Spleen (tissue), 13 donors: ENCODE measurements at places on chromosomes 6 and 20. TPM values are rescaled to one million over a fixed set of nuclear protein-coding genes. Genes with fewer than 3 reads are reported as not detected.

- peaks cover 21% of the 10 kb centered on the region for H3K27me3 ChIP-seq
- DNase-seq: peak; percentile 6
- H3K36me3 ChIP-seq: no peaks in the 10 kb centered on the region
- H3K4me1 ChIP-seq: no peaks in the 10 kb centered on the region
- no peak overlapping the region for H3K4me3 ChIP-seq
- no peak overlapping the region for H3K27ac ChIP-seq
Observed at GRCh38 chr20:24647713-24648112, 178.3 kb downstream of the SYNDIG1 start.

DNA sequence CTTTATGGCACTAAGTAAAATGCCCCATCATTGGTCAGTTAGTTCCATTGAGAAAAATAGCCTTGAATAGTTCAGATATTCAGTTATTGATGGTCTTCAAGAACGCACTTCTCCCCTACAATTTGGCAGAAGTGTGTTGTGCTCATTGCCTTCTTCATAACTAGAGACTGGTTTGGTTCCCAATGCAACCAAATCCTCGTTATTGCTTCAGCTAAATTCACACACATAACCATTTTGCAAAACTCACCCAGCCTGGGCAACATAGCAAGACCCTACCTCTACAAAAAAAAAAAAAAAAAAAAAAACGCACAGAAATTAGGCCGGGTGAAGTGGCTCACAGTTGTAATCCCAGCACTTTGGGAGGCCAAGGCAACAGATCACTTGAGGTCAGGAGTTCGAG is 32.1 kb downstream of the ZNF217 start:
- H3K27ac ChIP-seq: no peak overlapping the region
- peaks cover 20% of the 10 kb centered on the region for H3K4me1 ChIP-seq
- H3K27me3 ChIP-seq: no peaks in the 10 kb centered on the region

DNA sequence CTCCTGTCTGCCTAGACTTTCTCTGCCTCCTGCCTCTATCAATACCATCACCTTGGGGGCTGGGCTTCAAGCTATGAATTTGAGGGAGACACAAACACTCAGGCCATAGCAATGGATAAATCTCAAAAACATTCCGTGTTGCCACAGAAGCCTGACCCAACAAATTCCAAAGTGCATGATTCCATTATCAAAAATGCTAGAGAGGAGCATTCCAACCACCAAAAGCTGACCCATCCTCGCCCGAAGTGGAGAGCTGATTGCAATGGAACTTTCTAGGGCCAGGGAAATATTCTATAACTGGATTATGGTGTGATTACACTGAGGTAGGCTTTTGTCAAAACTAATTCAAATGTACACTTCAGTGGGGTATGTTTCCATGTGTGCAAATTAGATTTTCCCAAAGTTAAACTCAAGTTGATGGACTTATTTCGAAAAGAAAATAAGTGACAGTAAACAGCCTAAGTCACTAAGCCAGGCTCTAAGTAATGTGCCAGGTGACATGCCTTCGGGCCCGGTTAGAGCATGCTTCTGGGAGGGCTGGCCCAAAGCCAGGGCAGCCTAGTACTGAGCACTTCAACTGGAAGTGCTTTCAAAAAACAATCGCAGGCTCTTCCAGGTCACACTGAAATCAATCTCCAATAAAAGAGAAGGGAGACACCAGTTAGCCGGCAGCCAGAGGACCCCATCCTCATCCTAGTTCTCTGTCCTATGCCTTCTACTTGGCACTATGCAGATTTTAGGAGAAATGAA is 142.3 kb downstream of the TBXT start:
- H3K27me3 ChIP-seq: no peaks in the 10 kb centered on the region
- no peak overlapping the region for H3K4me3 ChIP-seq
- H3K27ac ChIP-seq: no peak overlapping the region
- DNase-seq: no peak
- H3K36me3 ChIP-seq: no peaks in the 10 kb centered on the region

DNA sequence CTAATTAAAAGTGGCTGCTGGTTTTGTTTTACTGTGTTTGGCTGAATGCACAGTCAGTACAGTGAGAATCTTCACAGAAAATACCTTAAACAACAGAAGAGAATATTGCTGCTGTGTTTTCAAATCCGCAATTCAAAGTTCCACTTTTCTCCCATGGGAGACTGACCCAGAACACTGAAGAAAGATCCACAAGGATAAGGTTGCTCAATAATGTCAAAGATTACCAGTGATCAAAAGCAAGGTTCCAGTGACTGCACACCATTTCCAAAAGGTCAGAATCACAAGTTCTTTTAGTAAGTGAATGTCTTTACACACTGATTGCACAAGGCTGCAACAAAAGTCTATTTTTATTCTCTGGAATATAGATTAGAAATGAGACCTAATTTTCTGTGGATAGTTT is 82.3 kb downstream of the EPHA7 start:
- H3K4me3 ChIP-seq: no peak overlapping the region
- no peaks in the 10 kb centered on the region for H3K4me1 ChIP-seq
- H3K27me3 ChIP-seq: no peaks in the 10 kb centered on the region
- no peaks in the 10 kb centered on the region for H3K36me3 ChIP-seq

DNA sequence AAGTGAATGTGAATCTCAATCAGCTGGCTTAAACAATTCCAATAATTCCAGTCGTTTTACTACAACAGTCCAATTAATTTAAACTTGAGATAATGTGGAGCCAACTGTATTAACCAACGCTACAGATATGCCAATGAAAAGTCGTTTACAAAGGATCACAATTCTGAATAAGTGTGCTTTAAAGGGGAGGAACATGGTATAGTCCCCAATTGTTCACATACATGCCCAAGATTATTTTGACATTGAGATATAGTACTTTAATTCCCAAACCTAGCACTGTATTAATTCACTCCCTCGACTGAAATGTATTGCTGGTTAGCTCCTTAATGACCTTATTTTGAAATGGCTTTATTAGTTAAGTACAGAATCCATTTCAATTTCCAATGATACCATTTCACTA is 2.5 kb downstream of the AKIRIN2 start:
- H3K4me3 ChIP-seq: peak overlapping the region; percentile 90
- no peak for DNase-seq
- H3K36me3 ChIP-seq: no peaks in the 10 kb centered on the region

- H3K4me1 ChIP-seq: peaks cover 25% of the 10 kb centered on the region
- H3K27ac ChIP-seq: no peak overlapping the region
- peak; percentile 76 for DNase-seq
- no peaks in the 10 kb centered on the region for H3K36me3 ChIP-seq
- H3K4me3 ChIP-seq: peak overlapping the region; percentile 46
- H3K27me3 ChIP-seq: peaks cover 46% of the 10 kb centered on the region
Observed at GRCh38 chr20:25083141-25083772, 1.3 kb upstream of the VSX1 start.

DNA sequence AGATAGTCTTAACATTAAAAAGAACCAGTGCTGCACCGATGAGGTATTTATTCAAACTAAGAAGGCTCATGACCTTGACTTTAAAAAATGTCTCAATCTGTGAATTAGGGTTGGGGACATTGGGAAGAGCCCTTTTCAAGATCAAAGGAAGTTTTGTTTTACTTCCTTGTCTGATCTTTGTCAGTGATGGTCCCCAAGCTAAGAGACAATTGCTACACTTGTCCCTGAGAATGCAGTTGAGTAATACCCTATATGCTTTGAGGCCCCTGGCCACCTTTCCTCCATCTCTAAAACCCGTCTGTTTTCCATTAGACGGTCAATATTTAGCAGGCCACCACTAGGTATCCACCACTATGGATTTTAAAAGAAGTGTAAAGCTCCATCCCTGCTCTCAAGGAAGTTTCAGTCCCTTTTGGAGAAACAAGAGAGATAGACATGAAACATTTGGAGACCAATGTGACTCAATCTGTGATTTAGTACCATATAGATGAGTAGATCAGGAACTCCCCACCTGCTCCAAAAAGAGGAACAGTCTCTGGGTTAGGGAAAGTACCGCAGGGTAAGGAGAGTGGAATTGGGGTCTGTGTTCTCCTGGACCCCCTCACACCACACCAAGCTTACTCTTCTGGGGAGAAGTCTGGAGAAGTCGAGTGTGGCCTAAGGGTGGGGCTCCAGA is 99.1 kb upstream of the ISM1 start:
- no peaks in the 10 kb centered on the region for H3K4me1 ChIP-seq
- no peaks in the 10 kb centered on the region for H3K36me3 ChIP-seq
- no peak for DNase-seq
- no peaks in the 10 kb centered on the region for H3K27me3 ChIP-seq

DNA sequence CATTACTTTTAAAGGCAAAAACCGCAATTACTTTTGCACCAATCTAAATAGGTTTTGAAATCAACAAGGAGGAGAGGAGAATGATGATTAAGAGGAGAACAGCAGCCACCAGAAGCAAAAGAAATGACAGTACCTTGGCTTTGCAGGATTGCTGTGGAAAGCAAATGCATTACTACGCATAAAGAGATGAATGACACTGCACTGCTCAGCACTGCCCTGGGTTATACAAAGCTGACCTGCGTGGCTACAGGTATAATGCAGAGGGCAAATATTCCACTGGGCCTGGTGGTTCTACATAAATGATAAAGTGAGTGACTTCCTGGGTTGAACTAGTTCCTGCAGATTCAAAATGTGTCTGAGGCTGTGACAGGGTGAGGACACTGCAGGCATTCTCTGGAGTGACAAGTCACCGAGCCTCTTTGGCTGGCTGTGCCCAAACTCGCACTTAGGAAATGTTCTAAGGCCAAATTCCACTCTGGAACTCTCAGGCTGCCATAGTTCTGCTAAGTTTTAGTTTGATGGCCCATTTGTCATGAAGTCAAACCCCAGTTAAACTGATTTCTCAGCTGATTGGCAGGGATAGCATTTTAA is 78.6 kb downstream of the INSM1 start:
- peaks cover 4% of the 10 kb centered on the region for H3K4me1 ChIP-seq
- H3K27me3 ChIP-seq: no peaks in the 10 kb centered on the region
- no peaks in the 10 kb centered on the region for H3K36me3 ChIP-seq

DNA sequence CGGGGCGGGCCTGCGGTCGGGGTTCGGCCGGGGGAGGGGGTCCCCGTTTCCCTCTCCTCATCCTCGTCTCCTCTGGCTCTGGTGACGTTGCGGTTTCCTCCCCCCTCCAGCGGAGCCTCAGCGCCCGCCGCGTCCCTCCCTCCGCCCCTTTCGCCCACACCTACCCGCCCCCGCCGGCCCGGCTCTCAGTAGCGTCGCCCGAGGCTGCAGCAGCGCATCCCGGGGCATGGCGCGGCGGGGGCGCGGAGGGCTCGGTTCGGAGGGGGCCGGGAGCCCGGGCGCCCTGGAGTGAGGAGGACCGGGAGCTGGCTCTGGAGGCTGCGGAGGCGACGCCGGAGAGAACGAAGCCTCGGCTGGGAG is at the start of gene DSE:
Gene DSE, plus strand, starts transcription at position 188 of the 360 bp plus-strand sequence. CDS start 28,304 bp downstream, outside the sequence.
- H3K4me3 ChIP-seq: peak within 1 kb of the TSS; percentile 83
- peaks cover 63% of the 10 kb centered on the region for H3K4me1 ChIP-seq
- H3K27me3 ChIP-seq: no peaks in the 10 kb centered on the region
- no peaks in the 10 kb centered on the region for H3K36me3 ChIP-seq
- H3K27ac ChIP-seq: peak within 1 kb of the TSS; percentile 89

- no peak for DNase-seq
- no peak overlapping the region for H3K4me3 ChIP-seq
- no peaks in the 10 kb centered on the region for H3K36me3 ChIP-seq
- H3K27me3 ChIP-seq: peaks cover 37% of the 10 kb centered on the region
Observed at GRCh38 chr20:46035713-46036112, 6.7 kb downstream of the SLC12A5 start.

DNA sequence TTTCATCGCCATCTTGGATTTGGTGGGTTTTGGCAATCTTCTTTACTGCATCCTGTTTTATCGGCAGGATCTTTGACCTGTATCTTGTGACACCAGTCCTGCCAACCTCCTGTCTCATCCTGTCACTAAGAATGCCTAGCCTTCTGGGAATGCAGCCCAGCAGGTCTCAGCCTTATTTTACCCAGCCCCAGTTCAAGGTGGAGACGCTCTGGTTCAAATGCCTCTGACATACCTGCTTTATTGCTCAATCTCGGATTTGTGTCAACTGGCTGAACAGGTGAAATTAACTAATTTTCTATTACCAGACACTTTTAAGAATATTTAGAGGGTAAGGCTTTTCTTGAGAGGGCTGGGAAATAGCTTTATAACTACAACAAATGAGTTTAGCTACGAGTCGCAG is 102.5 kb downstream of the SASH1 start:
- H3K4me1 ChIP-seq: peaks cover 29% of the 10 kb centered on the region
- H3K27me3 ChIP-seq: no peaks in the 10 kb centered on the region
- no peak overlapping the region for H3K27ac ChIP-seq
- H3K4me3 ChIP-seq: no peak overlapping the region
- no peak for DNase-seq

DNA sequence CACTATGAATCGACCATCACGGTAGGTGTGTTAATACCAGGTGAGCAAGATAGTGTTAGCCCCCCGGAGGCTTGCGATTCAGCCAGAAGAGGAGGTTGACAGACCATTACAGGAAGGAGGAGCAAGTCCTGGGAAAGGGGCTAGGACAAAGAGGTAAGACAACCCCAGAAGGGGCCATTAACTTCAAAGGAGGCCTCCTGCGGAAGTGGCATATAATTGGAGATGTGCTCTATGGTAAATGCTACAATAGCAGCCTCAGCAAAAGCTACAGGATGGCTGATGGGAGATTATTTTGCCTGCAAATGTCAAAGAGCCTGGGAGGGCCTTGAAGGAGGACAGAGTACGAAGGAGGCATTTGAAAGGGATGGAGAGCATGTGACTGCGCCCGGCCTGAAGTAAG is 108.6 kb upstream of the CITED2 start:
- no peak overlapping the region for H3K4me3 ChIP-seq
- H3K27ac ChIP-seq: no peak overlapping the region
- no peaks in the 10 kb centered on the region for H3K27me3 ChIP-seq

GRCh38 chr6:152368751-152369624 is 268.2 kb downstream of the SYNE1 start:
- H3K27ac ChIP-seq: peak overlapping the region; percentile 36
- DNase-seq: no peak
- peaks cover 12% of the 10 kb centered on the region for H3K36me3 ChIP-seq
- H3K27me3 ChIP-seq: no peaks in the 10 kb centered on the region
- H3K4me3 ChIP-seq: no peak overlapping the region

DNA sequence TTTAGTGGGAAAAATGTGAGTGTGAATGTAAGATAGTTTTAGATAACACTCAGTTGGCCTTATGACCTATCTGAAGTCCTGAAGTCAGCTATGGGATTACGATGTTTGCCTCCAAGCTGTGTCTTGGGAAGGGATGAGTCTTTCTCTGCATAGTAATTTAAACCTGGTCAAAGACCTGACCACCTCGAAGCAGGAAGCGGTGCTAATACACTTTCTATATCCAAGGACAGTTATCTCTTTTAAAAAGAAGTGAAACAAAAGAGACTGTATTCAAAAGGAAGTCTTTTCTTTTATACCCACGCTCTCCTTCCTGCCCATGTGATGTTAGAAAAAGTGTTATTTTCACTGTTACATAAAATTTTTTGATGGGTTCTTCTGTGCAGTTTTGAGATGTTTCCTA is 94.9 kb downstream of the JARID2 start:
- no peaks in the 10 kb centered on the region for H3K27me3 ChIP-seq
- peak overlapping the region; percentile 35 for H3K27ac ChIP-seq
- H3K4me3 ChIP-seq: no peak overlapping the region
- H3K4me1 ChIP-seq: peaks cover 91% of the 10 kb centered on the region
- no peaks in the 10 kb centered on the region for H3K36me3 ChIP-seq

GRCh38 chr6:143586557-143586956 is 75.0 kb upstream of the FUCA2 start:
- no peaks in the 10 kb centered on the region for H3K36me3 ChIP-seq
- no peaks in the 10 kb centered on the region for H3K27me3 ChIP-seq
- no peak overlapping the region for H3K27ac ChIP-seq
- H3K4me3 ChIP-seq: no peak overlapping the region

The VGLL2 gene
- not detected for total RNA-seq

The KHDC1 gene
- total RNA-seq: 0.86 TPM

The SPDEF gene
- total RNA-seq: not detected

The EYS gene
- total RNA-seq: not detected

The HLA-G gene
- 2.3 TPM for total RNA-seq

The SLPI gene
- total RNA-seq: 8.3 TPM

The PACRG gene
- total RNA-seq: not detected

The RCAN2 gene
- 15.7 TPM for total RNA-seq

The CGA gene
- total RNA-seq: not detected

The ENPP5 gene
- total RNA-seq: 13.6 TPM
